Hematopoietic multipotent progenitor cell (in vitro differentiated cells): ENCODE measurements at places on chromosomes 7 and 10. TPM values are rescaled to one million over a fixed set of nuclear protein-coding genes. Genes with fewer than 3 reads are reported as not detected.

Gene EXOC6
- 14.0 TPM for total RNA-seq

Gene HOXA13
- not detected for total RNA-seq

Gene MGAM2
- total RNA-seq, result under 0.01 TPM

Gene BMS1
- total RNA-seq, result 5.4 TPM

DNA sequence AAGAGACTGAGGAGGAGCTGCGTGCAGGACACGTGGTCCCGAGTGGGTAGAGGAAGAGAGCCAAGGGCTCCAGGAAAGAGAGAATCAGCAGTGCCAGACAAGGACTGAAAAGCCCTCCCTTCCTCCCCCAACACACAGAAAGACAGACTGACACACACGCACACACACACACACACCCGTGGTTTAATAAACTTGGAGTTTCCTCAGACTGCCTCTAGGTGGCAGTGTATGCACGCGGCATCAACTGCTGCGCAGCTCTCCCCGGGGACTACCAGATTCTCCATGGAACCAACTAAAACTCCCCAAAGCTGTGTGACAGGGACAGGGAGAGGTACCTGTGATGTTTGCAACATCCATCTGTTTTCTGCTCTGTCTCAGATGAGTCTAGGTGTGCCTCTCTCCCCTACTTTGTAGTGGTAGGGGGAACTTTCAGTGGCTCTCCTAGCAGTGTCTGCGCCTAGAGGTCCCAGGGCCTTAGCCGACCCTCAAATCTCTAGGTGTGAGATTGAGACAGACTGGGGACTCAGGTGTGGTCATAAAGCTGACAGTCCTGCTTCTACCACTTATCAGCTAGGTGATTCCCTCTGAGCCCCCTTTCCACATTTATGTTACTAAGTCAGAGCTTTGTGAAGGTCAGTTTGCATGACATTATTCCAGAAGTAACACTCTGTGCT is 9.3 kb upstream of the TSPAN14 start:
- no peak for DNase-seq

DNA sequence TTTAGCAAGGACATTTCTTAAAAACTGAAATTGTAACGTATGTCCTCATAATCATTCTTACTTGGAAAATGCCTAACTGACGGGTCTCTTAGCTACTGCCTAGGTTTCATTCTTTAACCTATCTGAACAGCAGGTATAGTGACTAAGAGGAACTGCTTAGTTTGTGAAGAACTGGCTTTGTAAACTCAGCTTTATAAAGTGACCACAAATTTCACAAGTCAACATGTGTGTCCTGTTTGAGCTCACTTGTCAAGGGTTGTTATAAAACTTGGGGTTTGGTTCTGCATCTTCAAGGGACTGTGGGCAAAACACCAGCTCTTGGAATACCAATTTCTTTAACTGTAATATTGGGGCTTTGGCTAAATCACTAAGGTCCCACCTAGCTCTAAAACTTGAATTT is 32.2 kb downstream of the MRPS33 start:
- DNase-seq, result peak; percentile 73

GRCh38 chr10:61899997-61900828 is 1.3 kb upstream of the ARID5B start:
- DNase-seq, result peak; percentile 71

DNA sequence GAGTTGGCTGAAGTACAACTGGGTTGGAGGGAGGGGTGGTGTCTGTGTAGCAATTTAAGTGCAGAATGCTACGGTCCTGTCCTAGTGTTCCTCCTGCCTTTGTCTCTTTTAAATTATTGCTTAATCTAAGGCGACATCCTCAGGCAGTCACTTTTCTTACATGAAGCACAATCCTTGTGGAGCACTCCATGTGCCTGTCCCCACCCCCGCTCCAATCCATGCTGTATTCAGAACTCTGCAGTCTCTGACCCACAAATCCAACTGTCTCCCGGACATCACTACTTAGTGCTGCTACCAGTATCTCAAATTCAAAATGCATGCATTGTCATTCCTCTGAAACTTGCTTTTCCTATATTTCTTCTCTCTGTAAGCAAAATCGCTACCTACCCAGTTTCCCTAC is 91.4 kb upstream of the FAM133B start:
- no peak for DNase-seq

GRCh38 chr10:98131619-98132018 is 2.8 kb upstream of the R3HCC1L start:
- no peak for DNase-seq

DNA sequence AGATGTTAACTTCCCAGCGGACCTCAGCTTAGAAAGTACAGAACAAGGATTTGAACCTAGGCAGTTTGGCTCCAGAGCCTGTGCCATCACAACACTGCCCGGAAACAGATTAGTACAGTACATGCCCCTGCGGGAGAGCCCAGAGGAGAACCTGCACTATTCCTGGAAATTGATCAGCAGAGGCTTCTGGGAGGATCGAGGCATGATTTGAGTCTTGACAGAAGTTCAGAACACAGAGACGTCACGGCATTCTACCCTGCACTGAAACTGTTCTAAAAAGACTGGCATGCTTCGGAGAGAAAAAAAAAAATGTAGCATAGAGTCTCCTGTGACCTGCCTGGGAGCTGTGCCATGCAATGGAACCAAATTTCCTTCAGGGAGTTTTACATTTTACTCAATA is 9.2 kb upstream of the IL6 start:
- DNase-seq, result no peak

GRCh38 chr7:41277561-41277960 is 425.3 kb downstream of the INHBA start:
- DNase-seq, result no peak
